ENCODE measurements at places on chromosomes 1 and 21.

DNA sequence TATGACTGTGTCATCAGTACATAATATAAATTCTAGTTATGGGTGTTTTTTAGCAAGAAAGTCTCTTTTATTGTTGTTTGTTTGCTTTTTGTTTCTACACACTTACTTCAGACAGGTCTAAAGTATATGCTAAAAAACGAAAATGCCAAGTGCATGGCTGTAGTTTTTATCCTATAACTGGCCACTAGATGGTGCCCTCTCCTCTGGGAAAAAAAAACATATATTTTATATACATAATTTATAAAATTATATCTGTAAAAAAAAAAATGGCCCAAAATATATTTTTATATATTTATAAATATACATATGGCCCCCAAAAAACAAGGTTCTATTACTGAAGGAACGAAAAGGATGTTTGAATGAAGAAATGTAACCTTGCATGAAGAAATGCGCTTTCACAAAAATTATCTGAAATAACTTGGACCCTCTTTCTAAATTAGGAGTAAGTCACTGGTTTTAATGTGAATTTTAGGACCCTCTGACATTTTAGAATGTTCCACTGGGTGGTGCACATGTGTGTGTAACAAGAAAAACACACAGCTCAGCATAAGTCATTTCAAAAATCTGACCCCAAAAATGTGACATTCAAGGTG is 93.5 kb downstream of the TTLL7 start:
- DNase-seq: peak; percentile 55

GRCh38 chr1:6686294-6686693 is 15.3 kb downstream of the DNAJC11 start:
- no peak for DNase-seq

DNA sequence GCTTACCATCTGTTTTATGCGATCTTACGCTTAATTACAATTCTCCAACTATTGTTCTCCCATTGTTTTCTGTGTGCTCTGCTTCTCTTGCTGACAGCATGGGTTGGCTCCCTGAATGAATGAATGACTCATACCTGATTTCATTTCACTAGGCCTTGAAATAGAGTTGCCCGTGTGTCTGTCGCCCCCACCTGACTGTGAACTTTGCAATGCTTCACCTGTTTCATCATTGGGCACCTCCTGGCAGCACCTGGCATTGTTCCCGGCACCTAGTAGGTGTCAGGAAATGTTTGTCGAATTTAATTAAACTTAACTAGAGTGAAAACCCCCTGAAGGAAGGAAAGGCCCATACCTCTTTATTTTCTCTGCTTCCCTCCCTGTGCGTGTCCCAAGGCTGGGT is 120.5 kb upstream of the KLHDC7A start:
- no peak for DNase-seq

- no peak for DNase-seq
Measured at GRCh38 chr21:38297194-38297631, 40.4 kb downstream of the KCNJ15 start.

DNA sequence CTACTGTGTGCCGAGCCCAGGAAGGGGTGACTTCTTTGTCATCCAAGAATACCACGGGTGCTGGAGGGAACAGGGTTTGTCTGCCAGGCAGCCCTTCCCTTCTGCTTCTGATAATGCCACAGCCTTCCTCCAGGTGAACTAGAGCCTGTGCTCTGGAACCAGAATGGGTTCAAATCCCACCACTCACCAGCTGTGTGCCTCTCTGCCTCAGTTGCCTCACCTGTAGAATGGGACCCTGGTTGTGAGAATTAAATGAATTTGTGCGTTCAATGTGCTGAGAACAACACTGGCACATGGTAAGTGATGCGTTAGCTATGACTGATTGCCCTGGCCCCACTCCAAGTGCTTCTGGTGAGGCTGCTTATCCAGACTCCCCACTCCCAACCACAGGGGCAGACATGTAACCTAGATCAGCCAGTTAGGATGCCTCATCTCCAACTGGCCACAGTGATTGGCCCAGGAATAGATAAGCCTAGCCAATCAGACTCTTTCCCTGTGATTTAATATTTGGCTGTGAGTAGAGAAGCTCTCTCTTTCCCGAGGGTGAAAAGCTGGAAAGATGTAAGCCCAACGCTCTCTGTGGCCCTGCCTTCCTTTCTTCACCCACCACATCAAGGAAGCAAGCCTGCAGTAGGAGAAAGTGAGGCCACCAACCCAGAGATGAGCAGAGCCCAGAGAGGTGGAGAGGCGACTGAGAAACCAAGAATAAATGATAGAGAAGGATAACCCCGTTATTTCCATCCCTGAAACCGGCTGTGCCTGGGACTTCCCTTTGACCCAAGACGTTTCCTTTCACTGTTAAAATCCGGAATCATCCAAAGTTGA is 20.8 kb upstream of the LAPTM5 start:
- DNase-seq: peak; percentile 65

Data from NCI-H1417 (cell line).